ENCODE measurements at places on chromosomes 11 and 22.

DNA sequence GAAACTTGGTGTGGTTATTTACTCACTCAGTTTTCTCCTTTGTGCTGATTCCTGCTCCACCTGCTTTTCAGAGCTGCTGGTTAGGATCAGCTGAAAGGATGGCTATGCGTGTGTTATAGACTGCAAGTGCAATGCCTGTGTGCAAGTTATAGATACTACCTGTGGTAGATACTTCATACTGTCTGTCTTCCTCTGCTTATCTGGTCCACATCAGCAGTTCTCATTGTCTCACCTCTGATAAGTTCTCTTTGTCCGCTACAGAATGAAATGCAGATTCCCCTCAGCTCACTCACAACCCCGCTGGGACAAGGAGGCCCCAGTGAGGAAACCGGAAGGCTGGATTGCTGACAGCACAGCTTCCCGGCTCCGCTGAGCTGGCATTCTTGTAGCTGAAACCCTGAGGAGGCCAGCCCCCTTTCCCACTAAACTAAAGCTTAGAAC is 37.5 kb upstream of the LYVE1 start:
- DNase-seq, result no peak

- no peak for DNase-seq
Observed at GRCh38 chr22:32801537-32802236, at the start of gene TIMP3. Gene TIMP3, plus strand, starts transcription at chr22:32801705. Its CDS starts 297 bp downstream, at chr22:32802002.

DNA sequence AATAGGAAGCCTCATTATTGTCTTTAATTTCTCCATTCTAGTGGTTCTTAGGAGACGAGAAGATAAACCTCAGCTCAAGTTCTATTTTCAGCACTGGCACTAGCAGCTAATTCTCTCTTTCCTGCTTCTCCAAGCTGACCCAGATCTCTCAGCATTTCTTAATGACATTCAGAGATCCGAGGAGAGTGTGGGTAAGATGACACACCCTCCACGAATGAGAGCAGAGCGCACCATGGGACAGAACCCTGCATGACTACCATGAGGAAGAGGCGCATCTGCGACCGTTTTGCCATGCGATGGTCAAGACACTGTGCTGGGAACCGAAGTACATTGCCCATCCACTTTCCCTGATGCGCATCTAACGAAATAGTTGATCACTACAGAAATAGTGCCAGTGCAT is 241.8 kb downstream of the LARGE1 start:
- DNase-seq, result no peak

DNA sequence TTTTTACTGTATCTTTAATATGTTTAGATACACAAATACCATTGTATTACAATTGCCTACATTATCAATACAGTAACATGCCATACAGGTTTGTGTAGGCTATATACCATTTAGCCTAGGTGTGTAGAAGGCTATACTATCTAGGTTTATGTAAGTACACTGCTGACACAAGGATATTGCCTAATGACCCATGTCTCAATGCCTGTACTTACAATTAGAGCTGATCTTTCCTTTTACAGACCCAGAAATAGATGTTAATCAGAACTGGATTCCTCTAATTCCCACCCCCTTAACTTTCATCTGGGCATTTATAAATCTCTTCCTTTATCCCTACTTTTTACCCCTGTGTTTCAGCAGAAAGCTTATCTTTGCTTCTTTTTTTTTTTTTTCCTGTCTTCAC is 229.5 kb downstream of the METTL15 start:
- DNase-seq, result no peak

DNA sequence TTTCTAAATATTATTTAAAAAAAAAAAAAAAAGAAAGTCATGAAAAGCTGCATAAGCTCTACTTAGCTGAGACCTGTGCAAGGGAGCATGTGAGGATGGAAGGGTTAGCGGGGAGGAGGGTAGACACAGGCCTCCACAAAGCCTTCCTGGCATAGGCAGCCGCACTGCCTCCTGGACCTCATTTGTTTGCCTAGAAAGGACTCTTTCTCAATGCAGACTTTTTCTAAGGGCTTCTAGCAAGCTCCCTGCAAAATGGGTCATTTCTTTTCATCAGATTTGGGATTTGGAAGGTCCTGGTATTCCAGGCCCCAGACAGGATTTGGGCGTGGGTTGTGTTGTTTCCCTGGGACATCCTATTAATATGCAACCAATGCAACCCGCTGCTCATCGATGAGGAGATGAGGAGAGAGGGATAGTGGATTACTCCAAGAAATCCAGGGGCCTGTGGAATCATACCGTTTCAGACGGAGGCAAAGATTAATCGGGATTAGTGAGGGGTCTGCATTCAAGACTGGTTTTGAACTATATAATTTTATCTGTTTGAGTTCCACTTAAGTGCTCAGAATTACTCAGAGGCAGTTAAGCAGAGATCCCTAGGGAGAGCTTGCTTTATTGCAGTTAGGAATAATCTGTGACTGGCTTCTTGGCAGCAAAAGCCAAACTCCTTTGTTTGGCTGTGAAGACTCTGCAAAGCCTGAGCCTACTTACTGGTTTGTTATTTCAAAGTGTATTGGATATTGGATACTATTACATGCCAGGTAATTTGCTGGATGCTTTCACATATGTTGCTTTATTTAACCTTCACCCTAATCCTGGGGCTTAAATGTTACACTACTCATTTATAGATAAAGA is 106.9 kb upstream of the NAV2 start:
- DNase-seq, result no peak

- DNase-seq, result no peak
Observed at GRCh38 chr11:120660024-120660565, 148.5 kb downstream of the GRIK4 start.

GRCh38 chr11:123461164-123461563 is 31.1 kb downstream of the GRAMD1B start:
- no peak for DNase-seq

GRCh38 chr11:102760344-102761035 is 19.9 kb downstream of the MMP10 start:
- no peak for DNase-seq

DNA sequence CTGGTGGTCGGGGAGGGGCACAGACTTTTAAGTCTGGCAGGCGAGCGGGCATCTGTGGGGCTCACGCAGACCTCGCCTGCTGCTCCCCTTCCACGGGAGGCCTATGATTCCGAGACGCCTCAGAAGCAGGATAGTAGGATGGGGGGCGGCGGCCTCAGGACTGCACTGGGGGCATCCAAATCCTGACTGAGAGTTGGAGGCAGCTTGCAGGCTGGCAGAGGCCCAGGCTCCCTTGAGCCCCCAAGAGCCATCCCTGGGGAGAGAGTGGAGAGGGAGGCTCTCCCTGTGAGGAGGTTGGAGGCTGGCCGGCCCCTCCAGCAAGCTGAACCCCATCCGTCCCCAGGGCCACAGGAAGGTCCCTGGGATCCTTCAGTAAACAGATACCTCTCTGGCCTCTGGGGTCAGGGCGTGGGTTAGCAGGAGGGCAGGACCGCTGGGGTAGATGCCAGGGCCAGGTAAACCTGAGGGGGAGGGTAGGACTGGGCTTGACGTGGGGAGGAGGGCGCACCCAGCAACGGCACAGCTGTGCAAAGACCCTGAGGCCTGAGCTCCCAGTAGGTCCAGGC is 33.3 kb downstream of the SBF1 start:
- DNase-seq, result no peak

GRCh38 chr11:83456075-83456474 is 169.9 kb upstream of the CCDC90B start:
- no peak for DNase-seq

GRCh38 chr11:92443199-92443598 is 218.6 kb downstream of the FAT3 start:
- no peak for DNase-seq

DNA sequence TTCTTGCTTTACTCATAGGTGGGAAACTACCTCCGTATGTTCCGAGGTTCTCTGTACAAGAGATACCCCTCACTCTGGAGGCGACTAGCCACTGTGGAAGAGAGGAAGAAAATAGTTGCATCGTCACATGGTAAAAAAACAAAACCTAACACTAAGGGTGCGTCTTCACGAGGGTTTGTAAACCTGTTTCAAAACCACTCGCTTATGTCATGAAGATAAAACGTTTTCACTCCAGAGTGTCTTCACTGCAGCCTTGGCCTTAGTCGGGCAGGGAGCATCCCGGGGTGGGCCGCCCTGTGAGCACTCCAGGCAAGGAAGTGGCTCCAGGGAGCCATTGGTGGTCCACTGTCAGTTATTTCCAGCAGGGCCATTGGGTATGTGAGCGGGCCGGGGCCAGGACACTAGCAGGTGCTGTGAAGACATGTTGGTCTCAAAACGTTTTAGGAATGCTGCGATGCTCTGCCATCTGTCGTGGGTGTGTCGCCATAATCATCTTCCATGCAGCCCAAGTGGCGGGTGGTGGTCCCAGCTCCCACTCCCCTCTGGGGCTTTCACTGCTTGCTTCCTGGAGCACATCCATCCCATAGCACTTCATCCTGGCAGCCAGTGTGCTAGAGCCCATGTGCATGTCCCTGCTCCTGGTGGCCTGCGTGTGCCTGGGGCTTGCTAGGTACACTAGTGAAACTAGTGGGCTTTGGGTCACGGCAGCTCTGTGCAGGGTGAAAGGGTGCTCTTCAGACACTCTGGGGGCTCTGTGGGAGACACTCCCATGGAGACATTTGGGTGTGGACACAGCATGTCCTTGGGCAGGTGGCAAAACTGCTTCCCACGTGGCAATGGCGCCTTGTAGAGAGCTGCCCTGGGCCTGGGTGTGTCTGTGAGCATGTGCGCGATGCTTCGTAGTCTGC is 5.2 kb downstream of the SMARCB1 start:
- no peak for DNase-seq

- no peak for DNase-seq
Observed at GRCh38 chr22:31743871-31744270, 6.1 kb downstream of the PRR14L start.

DNA sequence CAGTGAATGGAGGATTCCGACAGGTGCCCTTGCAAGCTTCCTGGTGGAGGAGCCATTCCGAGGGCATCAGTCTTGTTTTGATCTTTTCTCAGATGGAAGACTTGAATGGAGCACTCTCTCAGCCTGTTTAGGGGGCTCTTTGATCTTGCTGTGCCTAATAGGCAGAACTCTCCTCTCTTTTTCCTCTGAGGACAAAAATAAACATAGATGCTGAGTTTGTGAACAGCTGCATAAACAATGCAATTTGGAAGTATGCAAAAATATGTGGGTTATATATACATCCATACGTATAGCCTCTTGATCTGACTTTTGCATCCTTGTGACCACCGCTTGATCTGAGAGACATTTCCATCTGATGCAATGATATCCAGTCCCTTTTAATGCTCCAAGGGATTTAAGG is 29.1 kb downstream of the BARX2 start:
- no peak for DNase-seq

GRCh38 chr22:19019029-19019678 is 83.1 kb upstream of the PRODH start:
- no peak for DNase-seq

DNA sequence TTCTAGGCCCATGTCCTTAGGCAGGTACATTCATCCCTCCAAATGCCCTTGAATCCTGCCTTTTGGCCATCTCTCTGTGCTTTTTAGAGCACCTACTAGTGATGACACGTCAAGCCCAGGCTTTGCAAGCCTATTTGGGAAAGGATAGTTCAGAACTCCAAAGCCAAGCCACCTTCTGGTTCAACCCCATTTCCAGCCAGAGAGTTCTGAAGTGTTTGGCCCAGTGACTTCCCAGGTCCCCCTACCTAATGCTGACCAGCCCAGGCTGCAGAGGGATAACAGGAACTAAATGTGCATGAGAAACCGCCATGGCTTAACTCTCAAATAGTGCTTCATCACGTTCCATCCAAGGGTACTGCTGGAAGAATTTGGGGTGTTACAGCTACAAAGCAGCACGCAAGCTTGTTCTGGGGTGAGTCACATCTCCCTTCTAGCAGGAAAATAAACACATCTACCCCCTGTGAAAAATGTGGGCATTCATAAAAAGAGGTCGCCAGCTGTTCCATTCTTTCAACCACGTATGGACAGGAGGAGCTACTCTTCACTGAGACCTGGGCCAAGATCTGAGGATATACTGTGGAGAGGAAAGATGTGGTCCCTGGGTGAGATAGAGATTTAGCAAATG is 2.0 kb upstream of the FXYD6 start:
- no peak for DNase-seq

- no peak for DNase-seq
Observed at GRCh38 chr11:120432056-120433018, 79.2 kb upstream of the GRIK4 start.

DNA sequence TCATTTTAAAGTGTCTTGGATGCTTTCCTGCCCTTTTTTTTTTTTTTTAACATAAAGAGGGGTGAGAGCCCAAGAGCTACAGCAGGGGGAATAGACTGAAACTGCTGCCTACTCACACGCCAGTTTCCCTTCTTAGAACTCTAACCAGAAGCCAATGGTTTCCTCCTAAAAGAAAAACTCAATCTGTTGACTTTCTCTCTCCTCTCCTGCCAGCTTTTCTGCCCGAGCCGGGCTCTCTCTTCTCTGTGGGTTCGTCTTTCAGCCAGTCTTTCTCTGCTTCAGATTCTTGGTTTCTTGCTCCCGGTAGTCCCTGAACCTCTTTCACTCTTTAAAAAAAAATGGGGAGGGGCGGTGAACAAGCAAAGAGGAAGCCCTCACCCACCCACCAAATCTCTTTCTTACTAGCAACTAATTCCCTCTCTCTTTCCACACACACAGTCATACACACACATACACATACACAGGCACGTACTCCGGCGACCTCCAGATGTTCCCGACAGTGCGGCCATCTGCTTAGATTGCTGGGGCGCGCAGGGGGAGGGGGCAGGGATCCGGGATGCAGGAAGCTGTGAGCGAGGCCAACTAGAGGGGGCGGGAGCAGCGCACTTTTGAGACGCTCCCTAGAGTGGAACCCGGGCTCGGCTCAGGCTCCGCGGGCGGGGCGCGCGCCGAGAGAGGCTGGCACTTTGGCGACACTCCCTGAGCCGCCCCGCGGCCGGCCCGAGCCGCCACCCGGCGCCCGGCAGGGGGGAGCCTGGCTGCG is 444 bp upstream of the TSKU start:
- DNase-seq, result no peak

DNA sequence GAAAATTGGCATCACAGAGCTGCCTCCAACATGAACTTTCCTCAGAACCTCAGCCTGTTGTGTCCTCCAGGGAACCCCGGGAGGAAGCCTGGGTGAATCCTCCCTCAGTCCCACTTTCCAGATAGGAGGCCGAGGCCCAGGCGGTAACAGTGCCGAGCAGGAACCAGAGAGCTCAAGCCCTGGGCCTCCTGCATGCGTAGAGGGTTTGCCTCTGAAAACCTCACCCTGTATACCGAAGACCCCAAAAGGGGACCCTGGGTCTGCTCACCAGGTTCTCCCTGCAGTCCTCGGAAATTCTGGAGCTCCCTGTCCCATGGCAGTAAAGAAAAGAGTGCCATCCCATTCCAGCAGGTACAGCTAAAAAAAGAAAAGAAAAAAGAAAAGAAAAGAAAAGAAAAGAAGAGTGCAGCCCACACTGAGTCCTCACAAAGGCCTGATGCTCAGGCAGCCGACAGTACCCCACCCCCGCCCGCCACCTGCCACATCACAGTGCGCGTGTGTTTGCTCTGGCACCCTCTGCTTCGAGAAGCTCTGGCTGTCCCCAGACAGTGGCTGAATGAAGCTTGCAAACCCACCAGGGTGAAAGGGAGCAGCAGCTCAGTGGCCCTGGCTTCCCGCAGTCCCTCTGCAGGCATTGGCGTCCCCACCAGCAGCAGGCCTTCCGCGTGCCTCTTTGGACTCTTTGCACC is 28.4 kb upstream of the FADD start:
- no peak for DNase-seq

Data from central memory CD8-positive, alpha-beta T cell (primary cell).